ENCODE measurements at places on chromosomes 7 and 10.
A peak's percentile ranks its signal among the peaks of the same experiment; 100 is the strongest.

DNA sequence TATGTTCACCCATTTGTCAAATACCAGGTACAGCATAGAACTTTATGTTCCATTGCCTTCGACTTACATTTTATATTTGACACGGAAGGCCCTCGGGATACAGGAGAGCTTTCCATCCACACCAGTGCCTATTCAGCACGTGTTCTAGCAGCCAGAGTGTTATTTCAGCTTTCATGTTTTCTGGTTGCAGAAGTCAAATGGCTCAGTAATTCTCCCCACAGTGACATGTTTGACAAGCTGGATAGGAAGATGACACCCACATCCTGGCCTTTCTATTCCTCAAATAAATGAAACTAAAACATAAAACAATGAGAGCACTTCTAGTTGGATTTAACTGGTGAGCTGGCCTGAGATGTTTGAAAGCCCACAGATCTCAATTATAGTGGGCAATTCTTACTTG is 173.4 kb downstream of the SORCS1 start:
- DNase-seq = no peak

GRCh38 chr10:25745976-25746375 is 188.1 kb upstream of the MYO3A start:
- DNase-seq = no peak

DNA sequence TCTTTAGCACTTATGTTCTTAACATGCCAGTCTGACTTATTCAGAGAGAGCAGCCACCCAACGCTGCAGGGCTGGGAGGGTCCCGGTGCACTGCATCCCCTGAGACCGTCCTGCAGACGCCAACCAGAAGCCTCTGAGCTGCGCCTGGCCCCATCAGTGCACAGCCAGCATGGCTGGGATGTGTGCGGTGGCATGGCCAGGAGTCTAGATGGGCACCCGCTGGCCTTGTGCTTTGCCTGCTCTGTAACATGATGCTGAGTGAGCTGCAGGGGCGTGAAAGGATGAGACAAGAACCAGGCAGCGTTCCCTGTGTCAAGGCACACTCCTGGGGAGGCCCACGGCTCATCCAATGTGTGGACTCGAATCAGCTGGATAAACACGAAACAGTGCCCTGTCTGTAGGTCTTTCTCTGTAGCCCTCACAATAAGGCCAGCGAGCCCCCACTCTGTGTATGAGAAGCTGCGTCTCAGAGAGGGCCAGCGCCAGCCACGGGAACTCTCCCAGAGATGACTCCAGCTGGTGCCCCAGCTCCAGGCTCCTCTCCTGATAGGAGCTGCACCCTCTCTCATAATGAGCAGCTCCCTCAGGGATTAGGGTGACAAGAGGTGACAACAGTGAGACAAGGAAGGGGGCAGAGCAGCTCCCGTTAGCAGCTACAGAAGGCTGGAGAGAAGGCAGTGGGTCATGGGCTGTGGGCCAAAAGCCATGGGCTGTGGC is 96.8 kb downstream of the TNS3 start:
- DNase-seq = no peak

GRCh38 chr10:60434418-60435046 is 44.9 kb upstream of the ANK3 start:
- DNase-seq = peak; percentile 34

DNA sequence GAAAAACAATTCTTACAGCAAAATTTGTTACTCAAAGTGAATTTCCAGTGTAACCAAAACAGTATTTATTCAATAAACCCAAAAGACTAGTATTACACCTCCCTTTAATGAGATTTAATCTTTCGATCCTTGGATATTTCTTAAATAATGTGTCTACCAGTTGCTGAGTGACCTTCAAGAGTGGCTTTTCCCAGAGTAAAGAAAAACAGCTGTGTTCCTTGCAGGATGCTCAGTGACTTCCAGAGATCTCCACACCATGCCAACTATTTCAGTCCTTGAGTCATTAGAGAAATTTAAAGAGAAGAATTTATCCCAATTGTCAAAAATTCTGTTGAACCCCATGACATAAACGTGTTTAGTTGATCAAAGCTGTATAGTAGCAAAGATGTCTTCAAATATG is 44.0 kb downstream of the IMMP2L start:
- DNase-seq = no peak
